Esophagus squamous epithelium (tissue), 5 donors: ENCODE measurements at places on chromosomes 16 and 17. TPM values are rescaled to one million over a fixed set of nuclear protein-coding genes. Genes with fewer than 3 reads are reported as not detected.

The TPPP3 gene
- 26.2 TPM for total RNA-seq

The HBA1 gene
- 12.9 TPM for total RNA-seq

DNA sequence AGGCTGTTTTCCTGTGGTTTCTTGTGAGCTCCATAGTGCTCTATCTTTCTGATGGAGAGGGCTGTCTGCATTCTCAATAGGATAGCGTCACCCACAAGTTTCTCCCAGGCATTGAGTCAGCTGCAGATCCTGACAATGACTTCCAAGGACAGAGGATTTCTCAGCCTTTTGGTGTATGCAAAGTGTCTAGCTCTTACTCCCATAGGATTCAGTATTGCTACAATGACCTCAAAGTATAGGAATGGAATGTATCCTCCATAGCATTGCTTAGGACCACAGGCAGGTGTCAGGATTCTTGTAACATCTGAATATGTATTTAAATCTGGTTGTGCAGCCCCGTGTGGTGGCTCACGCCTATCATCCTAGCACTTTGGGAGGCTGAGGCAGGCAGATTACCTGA, 32.3 kb downstream of the SMIM36 start:
- DNase-seq: no peak

The SOCS1 gene
- total RNA-seq: 4.4 TPM

DNA sequence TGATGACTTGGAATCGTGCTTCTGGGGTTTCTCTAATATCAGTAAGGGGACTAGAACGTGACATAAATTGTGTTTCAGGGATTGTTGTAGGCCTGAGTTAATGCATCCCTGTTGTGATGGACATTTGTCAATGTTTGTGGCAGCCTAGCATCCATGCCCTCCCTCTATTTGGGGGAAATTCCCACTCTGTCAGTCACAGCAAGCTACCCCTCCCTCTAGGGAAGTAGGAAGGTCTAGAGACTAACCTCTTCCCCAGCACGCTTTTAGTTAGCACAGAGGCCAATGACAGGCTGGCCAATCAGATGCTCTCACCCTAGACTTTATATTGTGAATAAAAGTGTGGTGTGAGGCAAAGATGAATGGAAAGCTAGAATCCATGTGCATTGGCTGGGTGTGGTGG, 32.4 kb upstream of the NF1 start:
- DNase-seq: no peak

DNA sequence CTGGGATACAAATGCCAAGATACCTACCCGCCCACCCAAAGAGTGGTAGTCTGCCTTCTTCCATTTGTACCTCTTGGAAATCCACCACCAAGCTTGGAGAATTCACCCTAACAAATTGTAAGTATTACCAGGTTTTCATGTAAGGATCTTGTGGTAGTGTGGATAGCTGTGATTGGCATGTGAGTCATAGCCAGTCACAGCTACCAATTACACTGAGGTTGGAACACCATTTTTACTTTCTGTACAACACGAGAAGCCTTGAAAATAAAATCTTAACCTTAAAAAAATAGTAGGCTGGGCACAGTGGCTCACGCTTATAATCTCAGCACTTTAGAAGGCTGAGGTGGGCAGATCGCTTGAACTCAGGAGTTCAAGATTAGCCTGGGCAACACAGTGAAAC, 18.5 kb upstream of the SLC35G3 start:
- no peak for DNase-seq
